GM23248 (cell line): ENCODE measurements at places on chromosomes 2 and 18.
A peak's percentile ranks its signal among the peaks of the same experiment; 100 is the strongest.

- peaks cover 10% of the 10 kb centered on the region; the same call in 1 of the 2 replicates for H3K36me3 ChIP-seq
- H3K4me1 ChIP-seq: peaks cover 34% of the 10 kb centered on the region
- no peak overlapping the region for H3K4me3 ChIP-seq
- DNase-seq: no peak
- no peak overlapping the region for H3K27ac ChIP-seq
These were observed 71.1 kb downstream of the BIRC6 start for GRCh38 chr2:32427672-32428610.

DNA sequence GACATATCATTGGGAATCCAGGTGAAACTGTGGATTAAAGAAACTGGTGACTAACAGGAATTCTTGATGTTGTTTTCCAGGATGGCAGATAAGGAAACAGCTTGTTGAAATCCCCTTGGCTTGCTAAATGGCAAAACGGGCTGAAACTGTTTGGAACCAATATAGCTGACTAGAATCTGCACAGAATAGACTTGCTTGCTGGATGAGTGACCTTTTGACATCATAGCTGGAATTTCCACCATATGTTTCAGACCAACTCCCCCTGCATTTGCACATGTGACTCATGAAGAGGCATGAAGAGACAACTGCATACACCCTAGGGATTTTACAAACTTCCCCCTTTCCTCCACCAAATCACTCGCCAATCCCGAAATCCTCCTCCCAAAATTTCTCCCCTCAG, 87.7 kb upstream of the LYPD1 start:
- H3K36me3 ChIP-seq: no peaks in the 10 kb centered on the region
- peak; percentile 3 for DNase-seq
- H3K27me3 ChIP-seq: no peaks in the 10 kb centered on the region
- H3K4me1 ChIP-seq: no peaks in the 10 kb centered on the region
- no peak overlapping the region for H3K4me3 ChIP-seq
- H3K27ac ChIP-seq: no peak overlapping the region

DNA sequence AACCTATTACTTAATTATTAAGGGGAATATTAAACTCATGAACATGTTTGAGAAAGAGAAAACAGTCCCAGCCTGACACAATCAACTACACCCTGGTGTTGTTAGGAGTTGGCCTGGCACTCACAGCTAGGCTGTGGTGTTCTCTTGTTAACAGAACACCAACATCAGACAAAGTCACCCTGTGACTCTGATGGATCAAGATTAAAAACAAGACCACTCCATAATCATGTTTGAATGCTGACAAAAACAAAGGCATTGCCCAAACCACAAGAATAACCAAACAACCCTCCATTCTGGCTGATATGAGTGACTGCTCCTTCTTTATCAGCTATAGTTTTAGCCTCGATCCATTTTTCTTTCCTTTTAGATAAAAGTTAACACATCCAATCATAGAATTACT, 3.0 kb downstream of the BOLL start:
- no peak overlapping the region for H3K27ac ChIP-seq
- H3K36me3 ChIP-seq: no peaks in the 10 kb centered on the region
- DNase-seq: no peak
- H3K4me3 ChIP-seq: no peak overlapping the region
- H3K4me1 ChIP-seq: no peaks in the 10 kb centered on the region

GRCh38 chr2:134142903-134143302, 111.0 kb upstream of the MGAT5 start:
- peak; percentile 29 for DNase-seq
- H3K27me3 ChIP-seq: no peaks in the 10 kb centered on the region
- no peaks in the 10 kb centered on the region for H3K36me3 ChIP-seq
- peaks cover 33% of the 10 kb centered on the region for H3K4me1 ChIP-seq
- H3K4me3 ChIP-seq: no peak overlapping the region

GRCh38 chr2:136389809-136390208, 271.9 kb upstream of the CXCR4 start:
- H3K27me3 ChIP-seq: no peaks in the 10 kb centered on the region
- no peak for DNase-seq
- no peaks in the 10 kb centered on the region for H3K36me3 ChIP-seq
- H3K4me3 ChIP-seq: no peak overlapping the region

GRCh38 chr2:42792087-42792582, 248 bp downstream of the HAAO start:
- H3K4me3 ChIP-seq: peak overlapping the region; percentile 65
- H3K4me1 ChIP-seq: no peaks in the 10 kb centered on the region
- H3K27ac ChIP-seq: no peak overlapping the region
- peaks cover 24% of the 10 kb centered on the region for H3K27me3 ChIP-seq
- H3K36me3 ChIP-seq: no peaks in the 10 kb centered on the region
- DNase-seq: peak; percentile 48
